SJSA1 (cell line): ENCODE measurements at places on chromosomes 2 and 18. TPM values are rescaled to one million over a fixed set of nuclear protein-coding genes. Genes with fewer than 3 reads are reported as not detected.

DNA sequence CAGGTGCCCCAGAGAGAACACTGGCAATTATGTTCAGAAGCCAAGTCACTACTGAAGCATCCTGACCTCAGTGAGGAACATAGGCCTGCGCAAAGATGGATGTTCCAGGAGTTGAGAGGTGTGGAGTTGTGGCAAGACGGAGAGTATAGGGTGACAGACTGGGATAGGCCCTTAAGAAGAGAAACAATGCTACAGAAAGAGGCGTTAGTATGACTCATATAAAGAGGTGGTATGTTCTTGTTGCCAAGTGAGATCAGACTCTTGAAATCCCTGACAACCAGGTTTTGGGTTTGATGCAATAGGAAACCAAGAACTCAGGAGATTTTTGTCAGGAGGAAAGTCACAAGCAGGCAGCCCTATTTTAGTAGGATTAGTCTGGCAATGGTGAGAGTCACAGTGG, 185.6 kb downstream of the RIT2 start:
- no peak for DNase-seq

- DNase-seq = no peak
Measured at GRCh38 chr2:65204461-65205210, 23.0 kb upstream of the ACTR2 start.

DNA sequence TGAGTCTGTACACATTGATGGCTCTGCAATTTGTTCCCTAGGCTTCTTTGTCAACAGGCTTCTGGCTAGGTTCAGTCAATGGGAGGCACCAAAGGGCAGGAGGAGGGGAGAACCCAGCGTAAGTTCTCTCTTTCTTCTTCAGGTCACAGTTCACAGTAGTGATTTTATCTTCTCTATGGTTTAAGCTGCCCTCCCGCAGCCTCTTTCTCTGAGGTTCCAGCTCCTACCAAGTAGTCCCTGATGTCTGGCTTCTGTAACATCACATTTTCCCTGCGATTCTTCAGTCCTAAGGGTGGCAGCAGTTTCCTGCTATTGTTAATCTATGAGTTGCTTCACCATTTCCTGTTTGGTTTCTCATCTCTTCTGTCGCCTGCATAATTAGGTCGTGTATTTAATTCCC, 107.4 kb downstream of the CPO start:
- no peak for DNase-seq

DNA sequence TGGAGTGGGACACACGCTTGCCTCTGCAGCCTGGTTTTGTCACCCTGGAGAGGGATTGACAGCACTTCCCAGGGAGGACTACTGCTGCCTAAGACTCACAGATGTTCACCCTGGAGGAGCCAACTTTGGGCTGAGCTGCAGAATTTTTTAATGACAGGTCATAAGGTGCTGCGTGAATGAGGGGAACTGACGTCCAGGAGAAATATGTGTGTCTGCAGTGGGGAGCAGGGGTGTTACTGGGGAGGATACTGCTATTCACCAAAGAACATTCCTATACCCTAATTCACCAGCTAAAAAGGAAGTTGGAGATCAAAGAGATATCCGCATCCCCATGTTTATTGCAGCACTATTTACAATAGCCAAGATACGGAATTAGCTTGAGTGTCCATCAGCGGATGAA, 144.4 kb downstream of the MGAT5 start:
- peak; percentile 34 for DNase-seq

DNA sequence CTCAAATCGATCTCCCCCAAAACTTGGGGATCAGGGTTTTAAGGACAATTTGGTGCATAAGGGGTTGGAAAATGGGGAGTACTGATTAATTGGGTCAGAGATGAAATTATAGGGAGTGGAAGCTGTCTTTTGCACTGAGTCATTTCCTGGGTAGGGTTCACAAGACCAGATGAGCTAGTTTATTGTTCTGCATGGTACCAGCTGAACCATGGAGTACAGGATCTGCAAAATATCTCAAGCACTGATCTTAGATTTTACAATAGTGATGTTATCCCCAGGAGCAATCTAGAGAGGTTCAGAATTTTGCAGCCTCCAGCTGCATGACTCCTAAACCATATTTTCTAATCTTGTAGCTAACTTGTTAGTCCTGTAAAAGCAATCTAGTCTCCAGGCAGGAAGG, 73.1 kb downstream of the CPO start:
- DNase-seq = no peak

DNA sequence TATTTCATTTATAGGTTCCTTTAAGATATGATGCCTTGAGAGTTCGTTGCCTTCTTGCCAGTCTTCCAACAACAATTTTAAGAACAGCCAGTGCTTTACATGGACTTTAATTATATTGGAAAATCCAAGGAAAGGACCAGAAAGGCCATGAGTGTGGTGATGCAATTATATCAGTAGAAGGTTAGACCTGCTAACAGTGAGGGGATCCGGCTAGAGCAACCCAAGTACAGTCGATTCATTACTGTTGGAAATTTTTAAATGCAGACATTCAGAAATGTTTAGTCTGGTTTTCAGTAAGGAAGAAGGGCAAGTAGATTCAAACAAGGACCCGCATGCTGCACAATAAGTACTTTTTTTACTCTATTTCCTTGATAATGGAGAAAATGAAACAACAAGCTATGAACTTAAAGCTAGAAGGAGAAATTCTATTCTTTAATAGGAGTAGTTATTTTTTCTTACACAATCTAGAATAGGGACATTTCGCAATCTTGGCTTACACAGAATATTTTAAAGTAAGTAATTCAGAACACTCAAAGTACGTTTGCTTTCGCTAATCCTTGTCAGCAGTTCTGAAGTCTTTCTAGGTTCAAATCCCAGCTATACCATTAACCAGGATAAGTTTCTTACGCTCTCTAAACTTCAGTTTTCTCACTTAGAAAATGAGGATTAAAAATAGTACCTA, 405.5 kb downstream of the MEIS1 start:
- DNase-seq = no peak

DNA sequence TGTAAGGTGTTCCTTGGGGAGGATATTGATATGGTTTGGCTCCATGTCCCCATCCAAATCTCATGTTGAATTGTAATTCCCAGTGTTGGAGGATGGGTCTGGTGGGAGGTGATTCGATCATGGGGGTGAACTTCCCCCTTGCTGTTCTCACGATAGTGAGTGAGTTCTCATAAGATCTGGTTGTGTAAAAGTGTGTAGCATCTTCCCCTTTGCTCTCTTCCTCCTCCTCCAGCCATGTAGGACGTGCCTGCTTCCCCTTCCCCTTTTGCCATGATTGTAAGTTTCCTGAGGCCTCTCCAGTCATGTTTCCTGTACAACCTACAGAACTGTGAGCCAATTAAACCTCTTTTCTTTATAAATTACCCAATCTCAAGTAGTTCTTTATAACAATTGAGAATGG, 458.7 kb downstream of the LPIN1 start:
- no peak for DNase-seq

DNA sequence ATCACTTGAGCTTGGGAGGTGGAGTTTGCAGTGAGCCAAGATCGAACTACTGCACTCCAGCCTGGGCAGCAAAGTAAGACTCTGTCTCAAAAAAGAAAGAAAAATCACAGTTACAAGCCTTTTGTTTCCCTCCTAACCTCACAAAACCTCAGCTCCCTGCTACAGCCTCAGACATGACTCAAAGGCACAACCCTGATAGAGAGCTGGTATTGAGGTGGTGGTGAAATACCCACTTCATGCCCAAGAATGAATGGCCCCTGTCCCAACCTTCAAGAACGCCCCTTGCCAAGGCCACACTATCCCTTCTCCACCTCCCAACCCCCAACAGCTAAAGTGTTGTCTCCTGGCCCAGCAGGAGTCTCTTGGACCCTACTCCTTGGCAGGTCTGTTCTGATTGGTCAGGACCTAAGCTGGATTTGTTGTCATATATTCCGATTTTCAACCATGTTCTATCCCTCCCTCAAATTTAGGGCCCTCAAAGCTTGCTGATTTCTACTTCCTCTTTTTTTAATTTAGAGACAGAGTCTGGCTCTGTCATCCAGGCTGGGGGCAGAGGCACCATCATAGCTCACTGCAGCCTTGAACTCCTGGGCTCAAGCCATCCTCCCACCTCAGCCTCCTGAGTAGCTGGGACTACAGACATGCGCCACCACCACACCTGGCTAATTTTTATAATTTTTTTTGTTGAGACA, 61.9 kb upstream of the BZW1 start:
- no peak for DNase-seq

DNA sequence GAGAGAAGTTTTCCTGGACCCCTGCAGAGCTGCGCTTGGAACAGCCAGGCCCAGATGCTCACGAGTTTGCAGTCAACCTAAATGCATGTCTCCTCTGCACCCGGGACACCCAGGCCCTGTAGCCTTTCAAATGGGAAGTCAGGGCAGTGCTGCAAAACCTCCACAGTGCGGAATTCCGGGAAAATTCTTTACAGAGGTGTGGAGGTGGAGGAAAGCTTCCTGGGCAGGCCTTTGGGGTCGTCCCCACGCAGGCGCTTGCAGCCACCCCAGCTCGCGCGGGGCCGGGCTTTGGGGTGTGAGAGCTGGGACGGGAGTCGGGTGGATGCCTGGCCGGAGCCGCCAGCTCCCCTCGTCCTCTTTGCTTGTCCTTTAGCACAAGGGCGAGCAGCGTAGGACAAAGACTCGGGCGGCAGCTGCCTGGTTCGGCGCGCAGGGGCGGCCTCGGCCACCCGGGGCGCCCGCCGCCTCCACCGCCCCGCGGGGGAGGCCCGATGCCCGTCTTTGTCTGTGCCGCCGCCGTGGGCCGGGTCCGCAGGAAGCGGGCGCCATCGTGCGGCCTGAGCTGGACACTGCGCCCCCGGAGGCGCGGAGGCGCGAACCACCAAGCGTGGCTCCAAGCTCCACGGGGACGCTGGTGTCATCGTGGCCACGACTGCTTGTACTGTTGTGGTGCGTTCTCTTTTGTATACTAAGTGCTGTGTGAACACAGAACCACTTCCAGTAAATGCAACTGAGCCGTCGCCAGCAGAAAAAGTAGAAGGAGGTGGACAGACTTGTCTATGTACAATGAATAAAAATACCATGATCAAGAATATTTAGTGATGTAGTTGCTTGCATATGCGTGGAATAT, 28.2 kb upstream of the BCL11A start:
- DNase-seq = peak; percentile 62

- no peak for DNase-seq
Measured at GRCh38 chr2:222304737-222305515, 6.1 kb upstream of the PAX3 start.

- DNase-seq = no peak
Measured at GRCh38 chr2:11495844-11496681, 30.1 kb upstream of the E2F6 start.

GRCh38 chr2:140529706-140530105, 1601.1 kb downstream of the LRP1B start:
- no peak for DNase-seq

- DNase-seq = no peak
Measured at GRCh38 chr2:23835423-23835822, 91.5 kb downstream of the ATAD2B start.

DNA sequence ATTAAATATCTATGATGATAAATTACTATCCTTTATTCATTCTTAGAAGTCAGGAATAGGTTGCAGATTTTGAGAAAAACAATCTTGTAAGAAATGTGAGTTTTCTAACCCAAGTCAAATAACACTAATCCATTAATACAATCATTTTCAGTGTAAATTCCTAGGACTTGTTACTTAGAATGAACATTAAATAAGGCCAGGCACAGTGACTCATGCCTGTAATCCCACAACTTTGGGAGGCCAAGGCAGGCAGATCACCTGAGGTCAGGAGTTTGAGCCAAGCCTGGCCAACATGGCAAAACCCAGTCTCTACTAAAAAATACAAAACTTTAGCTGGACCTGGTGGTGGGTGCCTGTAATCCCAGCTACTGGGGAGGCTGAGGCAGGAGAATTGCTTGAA, 45.8 kb upstream of the CDKL4 start:
- DNase-seq = no peak

DNA sequence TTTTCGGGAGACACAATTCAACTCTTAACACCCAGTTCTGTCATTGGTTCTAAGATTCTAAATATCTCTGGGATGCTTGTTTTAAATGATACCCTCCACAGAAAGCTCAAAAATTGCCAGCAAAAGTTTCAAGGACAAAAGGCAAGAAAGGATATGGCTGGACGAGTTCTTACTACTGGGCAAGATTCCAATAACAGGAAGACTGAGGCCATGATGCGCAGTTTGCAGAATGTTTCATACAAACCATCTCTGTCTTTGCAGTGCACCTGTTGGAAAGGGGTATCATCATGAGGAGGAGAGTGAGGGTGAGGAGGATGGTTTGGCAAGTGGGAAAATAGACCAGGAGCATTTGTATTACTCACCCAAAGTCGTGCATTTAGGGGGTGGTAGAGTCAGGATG, 172.8 kb downstream of the DCDC2C start:
- no peak for DNase-seq

GRCh38 chr2:150876251-150876950, 385.3 kb downstream of the RBM43 start:
- no peak for DNase-seq

Gene CNGA3
- total RNA-seq = not detected in 2 replicates

Gene ASB18
- total RNA-seq = 1.1 TPM in 1 of 2 replicates, not detected in the other

Gene NYAP2
- total RNA-seq = not detected in 2 replicates

Gene TGIF1
- total RNA-seq = 37.5 and 41.9 TPM in 2 replicates

Gene SPP2
- total RNA-seq = not detected in 2 replicates

Gene ZAP70
- total RNA-seq = not detected in 2 replicates

Gene ARHGEF4
- total RNA-seq = 3.9 and 6.9 TPM in 2 replicates

Gene ANKRD29
- total RNA-seq = 0.34 TPM in 1 of 2 replicates, not detected in the other

Gene GDF7
- 0.03 TPM in 1 of 2 replicates, not detected in the other for total RNA-seq
